ENCODE measurements at places on chromosomes 12 and 14. TPM values are rescaled to one million over a fixed set of nuclear protein-coding genes. Genes with fewer than 3 reads are reported as not detected.

LRP1-AS gene
- total RNA-seq, result not detected

LRP10 gene
- total RNA-seq, result 54.6 TPM

PPFIA2 gene
- not detected for total RNA-seq

GRCh38 chr14:95395098-95395737 is 75.5 kb upstream of the CLMN start:
- no peak for DNase-seq
- no peaks in the 10 kb centered on the region for H3K36me3 ChIP-seq
- H3K27ac ChIP-seq, result no peak overlapping the region
- H3K4me3 ChIP-seq, result no peak overlapping the region
- H3K4me1 ChIP-seq, result no peaks in the 10 kb centered on the region

DNA sequence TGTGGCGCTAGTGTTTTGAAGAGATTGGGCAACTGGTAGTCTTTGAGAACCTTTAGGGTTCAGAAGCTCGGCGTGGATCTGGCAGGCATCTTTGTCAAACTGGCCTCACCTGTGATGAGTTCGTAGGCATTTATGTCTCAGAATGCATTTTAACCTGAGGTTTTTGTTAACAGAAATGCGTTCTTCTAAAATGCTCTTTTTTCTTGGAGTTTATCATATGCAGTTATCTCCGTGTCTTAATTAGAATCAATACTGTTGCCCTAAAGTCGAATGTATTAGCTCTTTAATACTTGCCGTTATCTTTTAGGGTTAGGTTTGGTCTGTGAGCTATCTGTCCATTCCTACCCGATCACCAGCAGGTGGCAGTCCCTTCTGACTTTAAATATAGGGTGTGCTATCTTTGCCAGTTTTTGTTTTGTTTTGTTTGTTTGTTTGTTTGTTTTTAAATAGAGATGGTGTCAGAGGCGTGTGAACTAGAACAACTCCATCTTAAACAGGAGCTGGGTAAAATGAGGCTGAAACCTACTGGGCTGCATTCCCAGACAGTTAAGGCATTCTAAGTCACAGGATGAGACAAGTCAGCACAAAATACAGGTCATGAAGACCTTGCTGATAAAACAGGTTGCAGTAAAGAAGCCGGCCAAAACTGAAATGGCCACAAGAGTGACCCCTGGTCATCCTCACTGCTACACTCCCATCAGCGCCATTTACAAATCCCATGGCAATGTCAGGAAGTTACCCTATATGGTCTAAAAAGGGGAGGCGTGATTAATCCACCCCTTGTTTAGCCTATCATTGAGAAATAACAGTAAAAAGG is 1.4 kb downstream of the ATF1 start:
- H3K27ac ChIP-seq, result peak overlapping the region; percentile 96
- H3K27me3 ChIP-seq, result no peaks in the 10 kb centered on the region
- DNase-seq, result peak; percentile 77
- H3K4me1 ChIP-seq, result peaks cover 27% of the 10 kb centered on the region
- peaks cover 5% of the 10 kb centered on the region for H3K36me3 ChIP-seq
- H3K4me3 ChIP-seq, result peak overlapping the region; percentile 83

CLEC4A gene
- 0.39 TPM for total RNA-seq

DNA sequence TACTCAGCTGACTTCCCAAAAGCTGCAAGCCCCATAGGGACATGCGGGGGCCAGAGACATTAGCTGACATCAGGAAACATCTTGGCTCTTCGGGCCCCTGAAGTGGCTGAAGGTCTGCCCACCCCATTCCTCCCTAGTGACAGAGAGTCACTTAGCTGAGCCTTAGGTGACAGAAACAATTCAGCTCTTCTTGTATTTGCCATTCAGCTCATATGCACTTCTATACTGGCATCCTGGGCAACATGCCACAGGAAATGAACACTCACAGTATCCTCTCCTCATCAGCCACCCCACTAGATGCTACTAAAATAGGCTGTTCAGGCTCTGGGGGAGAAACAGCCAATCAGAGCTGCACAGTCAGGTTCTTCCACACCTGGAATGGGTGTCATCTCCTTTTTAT is 3.4 kb downstream of the DCTN2 start:
- H3K36me3 ChIP-seq, result peaks cover 16% of the 10 kb centered on the region
- H3K27me3 ChIP-seq, result no peaks in the 10 kb centered on the region

DNA sequence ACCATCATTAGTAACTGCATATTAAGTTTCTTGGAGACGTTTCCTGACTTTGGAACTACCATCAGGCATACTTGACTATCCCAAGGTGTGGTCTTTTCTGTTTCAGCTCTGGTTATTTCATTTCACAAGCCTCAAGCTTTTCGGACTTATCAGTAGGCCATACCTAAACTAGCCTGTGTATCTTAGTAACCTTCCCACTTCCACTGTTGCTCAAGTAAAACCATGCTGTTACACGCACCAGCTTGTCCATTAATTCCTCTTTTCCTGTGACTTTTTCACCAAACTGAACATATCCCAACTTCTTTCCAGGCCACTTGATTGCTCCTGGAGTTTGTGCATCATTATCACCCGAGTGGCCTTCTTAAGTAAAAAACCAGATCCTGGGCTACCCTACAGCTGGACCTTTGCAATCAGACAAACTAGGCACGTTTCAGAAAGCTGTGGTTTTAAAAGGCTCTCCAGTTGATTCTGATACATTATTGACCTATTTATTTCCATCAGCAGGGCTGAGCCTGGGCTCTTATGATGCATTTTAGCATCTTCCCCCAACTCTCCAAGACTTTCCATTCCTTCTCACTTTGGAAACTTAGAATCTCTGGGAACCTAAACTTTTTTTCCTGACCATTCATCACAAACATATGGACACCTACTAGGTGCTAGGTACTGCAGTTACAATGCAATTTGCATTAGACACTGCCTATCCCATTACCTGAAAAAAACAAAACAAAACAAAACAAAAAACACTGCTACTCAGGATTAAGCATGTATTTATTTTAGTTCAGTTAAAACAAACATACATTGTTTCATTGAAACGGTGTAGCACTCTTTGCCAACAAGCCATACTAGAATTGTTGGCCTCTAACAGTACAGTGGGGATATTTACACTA is 14.9 kb downstream of the SLC38A2 start:
- H3K36me3 ChIP-seq, result peaks cover 41% of the 10 kb centered on the region
- no peak for DNase-seq
- H3K27ac ChIP-seq, result no peak overlapping the region
- no peaks in the 10 kb centered on the region for H3K27me3 ChIP-seq
- H3K4me3 ChIP-seq, result no peak overlapping the region

GRCh38 chr12:41745593-41745992 is 399.1 kb downstream of the GXYLT1 start:
- no peaks in the 10 kb centered on the region for H3K36me3 ChIP-seq
- no peaks in the 10 kb centered on the region for H3K4me1 ChIP-seq
- no peaks in the 10 kb centered on the region for H3K27me3 ChIP-seq

DNA sequence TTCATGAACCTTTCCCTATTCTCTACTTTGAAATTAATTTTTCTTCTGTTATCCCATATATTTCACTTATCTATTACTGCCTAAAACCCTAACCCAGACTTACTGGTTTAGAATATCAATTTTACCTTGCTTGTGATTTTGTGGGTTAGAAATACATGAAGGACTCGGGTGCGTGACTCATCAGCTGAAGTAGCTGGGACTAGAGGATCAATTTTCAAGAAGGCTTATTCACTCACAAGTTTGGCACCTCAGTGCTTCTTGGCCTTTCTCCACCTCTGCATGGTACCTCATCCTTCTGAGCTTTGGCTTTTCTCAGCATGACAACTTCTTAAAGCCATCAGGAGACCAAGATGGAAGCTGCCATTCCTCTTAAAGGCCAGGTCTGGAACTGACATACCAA is 57.8 kb downstream of the TMEM117 start:
- H3K27me3 ChIP-seq, result no peaks in the 10 kb centered on the region
- no peak overlapping the region for H3K27ac ChIP-seq
- no peak overlapping the region for H3K4me3 ChIP-seq
- no peaks in the 10 kb centered on the region for H3K4me1 ChIP-seq
- no peaks in the 10 kb centered on the region for H3K36me3 ChIP-seq

- no peak overlapping the region for H3K27ac ChIP-seq
- peaks cover 94% of the 10 kb centered on the region for H3K36me3 ChIP-seq
- H3K4me1 ChIP-seq, result no peaks in the 10 kb centered on the region
- no peak overlapping the region for H3K4me3 ChIP-seq
These were observed 62.1 kb downstream of the SCAF11 start for GRCh38 chr12:45928309-45928708.

TMCC3 gene
- 1.3 TPM for total RNA-seq

DNA sequence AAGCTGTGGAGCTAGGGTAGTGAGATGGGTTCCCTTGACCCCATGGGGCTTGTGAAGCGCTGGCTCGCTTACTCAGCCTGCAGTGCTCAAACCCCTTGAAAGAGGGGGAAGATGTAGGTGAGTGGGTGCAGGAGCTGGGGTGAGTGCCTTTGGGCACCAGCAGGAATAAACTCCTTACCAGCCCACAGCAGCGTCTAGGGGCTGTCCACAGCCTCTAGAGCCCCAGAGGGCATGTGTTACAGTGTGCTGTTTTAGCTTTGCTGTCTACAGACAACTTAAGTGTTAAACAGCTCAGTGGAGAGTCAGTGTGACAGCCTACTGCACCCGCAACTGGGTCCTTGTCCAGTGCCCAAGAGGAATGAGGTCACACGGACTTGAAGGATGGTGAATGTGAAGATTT is 48.0 kb downstream of the TSPAN8 start:
- H3K27me3 ChIP-seq, result no peaks in the 10 kb centered on the region
- no peak overlapping the region for H3K4me3 ChIP-seq
- no peak overlapping the region for H3K27ac ChIP-seq
- no peaks in the 10 kb centered on the region for H3K36me3 ChIP-seq
- H3K4me1 ChIP-seq, result no peaks in the 10 kb centered on the region
- DNase-seq, result no peak

GRCh38 chr14:104794993-104795780 is at the start of gene AKT1:
AKT1 (minus strand) TSS chr14:104795748; CDS start chr14:104792643, 3,105 bp downstream.
- peak; percentile 23 for DNase-seq
- H3K27ac ChIP-seq, result peak within 1 kb of the TSS; percentile 67
- H3K4me3 ChIP-seq, result peak within 1 kb of the TSS; percentile 80
- H3K36me3 ChIP-seq, result peaks cover 25% of the 10 kb centered on the region

- DNase-seq, result no peak
- H3K4me1 ChIP-seq, result no peaks in the 10 kb centered on the region
- H3K36me3 ChIP-seq, result no peaks in the 10 kb centered on the region
- H3K27ac ChIP-seq, result no peak overlapping the region
- H3K4me3 ChIP-seq, result no peak overlapping the region
These were observed 273.6 kb downstream of the AKAP6 start for GRCh38 chr14:32602699-32603098.

GRCh38 chr12:3222979-3223378 is 145.8 kb downstream of the TSPAN9 start:
- H3K4me3 ChIP-seq, result no peak overlapping the region
- H3K4me1 ChIP-seq, result no peaks in the 10 kb centered on the region
- no peak overlapping the region for H3K27ac ChIP-seq
- no peaks in the 10 kb centered on the region for H3K27me3 ChIP-seq
- no peak for DNase-seq

GRCh38 chr12:121676190-121676589 is 6.7 kb upstream of the MORN3 start:
- H3K4me1 ChIP-seq, result peaks cover 20% of the 10 kb centered on the region
- H3K27ac ChIP-seq, result no peak overlapping the region
- H3K27me3 ChIP-seq, result no peaks in the 10 kb centered on the region
- no peak for DNase-seq
- no peak overlapping the region for H3K4me3 ChIP-seq
- no peaks in the 10 kb centered on the region for H3K36me3 ChIP-seq

DNA sequence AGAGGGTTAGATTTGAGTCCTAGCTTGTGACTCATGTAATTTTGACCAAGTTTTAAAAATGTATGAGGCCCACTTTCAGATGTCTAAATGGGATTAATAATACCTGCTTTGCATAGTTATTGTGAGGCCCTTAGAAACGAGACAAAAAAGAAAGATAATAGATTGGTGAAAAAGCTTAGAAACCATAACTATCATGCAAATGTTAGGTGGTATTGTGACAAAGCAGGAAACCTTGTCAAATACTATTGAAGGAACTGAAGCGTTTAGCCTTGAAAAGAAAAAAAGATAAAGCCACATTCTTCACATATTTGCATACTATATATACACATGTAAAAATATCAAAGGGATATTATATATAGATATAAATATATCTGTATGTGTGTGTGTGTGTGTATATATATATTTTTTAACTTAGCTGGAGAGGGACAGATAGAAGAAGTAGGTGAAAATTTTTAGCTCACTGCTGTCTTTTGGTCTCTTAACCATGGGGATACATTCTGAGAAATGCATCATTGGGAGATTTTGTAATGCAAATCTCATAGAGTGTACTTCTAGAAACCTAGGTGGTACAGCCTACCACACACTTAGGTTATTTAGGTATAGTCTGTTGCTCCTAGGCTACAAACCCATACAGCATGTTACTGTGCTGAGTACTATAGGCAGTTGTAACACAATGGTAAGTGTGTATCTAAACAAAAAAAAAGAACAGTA is 270.3 kb downstream of the CCDC91 start:
- no peak overlapping the region for H3K27ac ChIP-seq
- no peak overlapping the region for H3K4me3 ChIP-seq
- no peaks in the 10 kb centered on the region for H3K27me3 ChIP-seq
- no peak for DNase-seq
- H3K4me1 ChIP-seq, result no peaks in the 10 kb centered on the region
- H3K36me3 ChIP-seq, result peaks cover 10% of the 10 kb centered on the region

DNA sequence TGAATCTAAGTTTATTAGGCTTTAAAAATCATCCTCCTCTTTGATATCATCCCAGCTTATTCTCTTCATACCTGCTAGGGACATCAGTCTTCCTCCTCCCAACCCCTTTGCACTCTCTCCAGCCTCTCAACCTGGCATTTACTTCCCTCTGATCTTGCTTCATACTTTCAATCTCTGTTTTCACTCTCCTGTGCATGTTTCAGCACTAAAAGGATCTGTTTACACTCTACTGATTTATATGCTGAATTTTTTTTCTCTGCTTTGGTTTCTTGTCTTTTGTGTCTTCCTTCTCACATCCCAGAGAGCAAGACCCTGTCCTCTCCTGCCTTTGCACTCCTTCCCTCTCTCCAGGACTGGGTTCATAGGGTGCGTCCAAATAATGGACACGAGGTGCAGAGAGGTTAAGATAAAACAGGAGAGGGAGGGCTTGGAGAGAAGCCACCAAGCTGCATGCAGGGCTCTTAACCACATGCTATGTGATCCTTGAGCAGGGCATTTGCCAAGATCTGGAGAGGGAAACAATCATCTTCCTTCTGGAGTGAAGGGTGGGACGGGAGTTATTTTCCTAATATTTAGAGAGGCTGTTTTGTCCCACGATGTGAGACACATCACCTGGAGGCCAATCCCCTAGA is 3.0 kb upstream of the CISTR start:
- peaks cover 33% of the 10 kb centered on the region for H3K4me1 ChIP-seq
- no peak overlapping the region for H3K27ac ChIP-seq
- H3K36me3 ChIP-seq, result no peaks in the 10 kb centered on the region
- H3K27me3 ChIP-seq, result peaks cover 44% of the 10 kb centered on the region

GRCh38 chr12:109112720-109113465 is 3.5 kb upstream of the ACACB start:
- no peak overlapping the region for H3K27ac ChIP-seq
- H3K36me3 ChIP-seq, result peaks cover 3% of the 10 kb centered on the region
- no peaks in the 10 kb centered on the region for H3K27me3 ChIP-seq
- no peak overlapping the region for H3K4me3 ChIP-seq

RPL10L gene
- not detected for total RNA-seq

- H3K27me3 ChIP-seq, result no peaks in the 10 kb centered on the region
- DNase-seq, result peak; percentile 52
- no peak overlapping the region for H3K4me3 ChIP-seq
- no peaks in the 10 kb centered on the region for H3K4me1 ChIP-seq
These were observed 30.7 kb downstream of the CEP290 start for GRCh38 chr12:88111074-88111652.

GRCh38 chr12:24175284-24175683 is 225.8 kb upstream of the SOX5 start:
- no peaks in the 10 kb centered on the region for H3K4me1 ChIP-seq
- H3K4me3 ChIP-seq, result no peak overlapping the region
- H3K36me3 ChIP-seq, result no peaks in the 10 kb centered on the region
- no peak overlapping the region for H3K27ac ChIP-seq

All from CD4-positive, alpha-beta T cell (primary cell).